ENCODE measurements at places on chromosomes 2 and 18. TPM values are rescaled to one million over a fixed set of nuclear protein-coding genes. Genes with fewer than 3 reads are reported as not detected.

DNA sequence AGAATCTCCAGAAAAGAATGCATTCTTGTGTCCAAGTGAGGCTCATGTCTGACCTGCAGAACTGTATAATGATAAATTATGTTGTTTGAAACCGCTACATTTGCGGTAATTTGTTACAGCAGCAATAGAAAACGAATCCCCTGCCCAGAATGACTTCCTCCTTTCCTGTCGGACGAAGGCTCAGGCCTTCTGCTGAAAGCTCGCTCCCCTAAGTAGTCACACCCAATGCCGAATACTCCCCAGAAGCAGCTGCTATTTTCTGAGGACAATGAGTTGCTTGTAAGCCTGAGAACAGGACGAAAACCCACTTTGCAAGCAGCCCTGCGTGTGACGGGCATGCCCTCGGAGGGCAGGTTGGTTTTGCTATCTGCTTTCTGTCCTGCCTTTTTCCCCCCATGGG is 27.7 kb upstream of the PTPN4 start:
- H3K36me3 ChIP-seq: no peaks in the 10 kb centered on the region
- H3K27ac ChIP-seq: no peak overlapping the region
- no peak for DNase-seq
- no peaks in the 10 kb centered on the region for H3K4me1 ChIP-seq

DNA sequence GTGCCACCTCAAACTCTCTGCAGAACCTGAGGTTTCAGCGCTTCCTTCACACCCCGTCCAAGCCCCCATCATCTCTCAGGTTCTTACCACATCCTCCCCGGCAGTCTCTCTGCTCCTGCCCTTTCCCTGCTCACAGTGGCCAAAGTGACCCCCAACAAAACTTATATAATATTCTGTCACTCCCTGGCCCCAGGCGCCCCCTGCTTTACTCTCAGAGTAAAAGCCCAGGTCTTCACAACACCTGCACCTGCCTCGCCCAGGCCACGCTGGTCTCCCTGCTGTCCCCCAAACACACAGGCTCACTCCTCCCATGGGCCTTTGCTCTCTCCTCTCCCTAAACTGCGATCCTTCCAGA is 6.4 kb downstream of the ITGB1BP1 start:
- DNase-seq: no peak
- peaks cover 2% of the 10 kb centered on the region for H3K4me1 ChIP-seq
- no peak overlapping the region for H3K4me3 ChIP-seq
- no peaks in the 10 kb centered on the region for H3K27me3 ChIP-seq
- no peak overlapping the region for H3K27ac ChIP-seq
- peaks cover 58% of the 10 kb centered on the region for H3K36me3 ChIP-seq

DNA sequence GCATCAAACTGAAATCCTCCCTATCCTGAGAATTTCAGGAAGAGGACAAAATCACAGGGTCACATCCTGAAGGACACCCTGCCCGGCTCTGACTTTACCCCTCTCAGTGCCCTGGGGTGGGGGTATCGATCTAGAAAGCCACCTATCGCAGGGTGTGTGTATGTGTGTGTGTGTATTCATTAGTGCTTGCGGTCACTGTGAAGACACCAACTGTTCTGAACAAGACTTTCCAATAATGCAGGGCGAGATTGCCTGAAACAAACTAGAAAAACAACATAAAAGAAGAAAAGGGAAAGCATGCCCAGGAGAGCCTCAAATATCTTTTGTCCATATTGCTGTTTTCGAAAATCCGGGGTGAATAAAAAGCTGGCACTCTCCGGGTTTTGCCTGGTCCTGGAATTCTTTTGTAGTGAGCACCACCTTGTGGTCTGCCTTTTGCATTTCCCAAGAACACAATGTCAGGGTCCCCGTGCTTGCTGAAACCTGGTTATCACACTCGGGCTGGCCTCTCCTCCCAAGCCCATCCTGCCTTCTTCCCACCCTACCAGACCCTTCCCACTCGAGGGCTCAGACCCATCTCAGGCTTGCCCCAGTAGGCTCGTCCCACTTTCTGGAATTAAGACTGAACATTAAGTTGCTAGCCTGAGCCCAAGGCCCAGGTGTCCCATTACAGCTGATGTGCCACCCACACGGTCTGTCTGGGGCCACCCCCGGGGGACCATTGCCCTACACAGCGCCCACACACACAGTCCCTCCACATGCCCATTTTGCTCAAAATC is 25.0 kb upstream of the COPS8 start:
- no peak overlapping the region for H3K4me3 ChIP-seq
- H3K27me3 ChIP-seq: no peaks in the 10 kb centered on the region
- H3K36me3 ChIP-seq: no peaks in the 10 kb centered on the region
- H3K27ac ChIP-seq: no peak overlapping the region

DNA sequence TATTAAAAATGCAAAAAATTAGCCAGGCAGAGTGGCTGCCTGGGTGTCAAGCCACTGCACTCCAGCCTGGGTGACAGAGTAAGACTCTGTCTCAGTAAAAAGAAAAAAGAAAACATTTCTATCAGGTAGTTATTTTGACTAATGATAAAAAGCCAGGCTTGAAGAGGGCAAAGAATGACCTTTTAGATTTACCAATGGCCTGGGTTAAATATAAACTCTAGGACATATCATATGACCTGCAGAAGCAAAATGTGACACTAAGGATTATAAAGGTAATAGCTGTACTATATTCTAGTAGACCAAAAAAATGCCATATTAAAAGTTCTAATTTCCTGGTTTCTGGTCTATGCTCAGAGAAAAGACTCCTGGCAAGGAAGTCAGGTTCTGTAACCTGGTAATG is 16.1 kb upstream of the STAMBP start:
- H3K4me3 ChIP-seq: no peak overlapping the region
- peaks cover 11% of the 10 kb centered on the region for H3K27me3 ChIP-seq
- no peak for DNase-seq
- no peaks in the 10 kb centered on the region for H3K36me3 ChIP-seq

- H3K27ac ChIP-seq: no peak overlapping the region
- peaks cover 49% of the 10 kb centered on the region for H3K4me1 ChIP-seq
- no peaks in the 10 kb centered on the region for H3K36me3 ChIP-seq
- H3K4me3 ChIP-seq: no peak overlapping the region
- H3K27me3 ChIP-seq: no peaks in the 10 kb centered on the region
- no peak for DNase-seq
Measured at GRCh38 chr2:222864296-222864695, 3.5 kb downstream of the ACSL3 start.

GRCh38 chr2:104836265-104836664 is 17.6 kb upstream of the POU3F3 start:
- H3K4me1 ChIP-seq: no peaks in the 10 kb centered on the region
- no peak overlapping the region for H3K27ac ChIP-seq
- no peak overlapping the region for H3K4me3 ChIP-seq
- H3K27me3 ChIP-seq: no peaks in the 10 kb centered on the region

GRCh38 chr2:172281648-172282570 is 145.5 kb upstream of the ITGA6 start:
- H3K36me3 ChIP-seq: no peaks in the 10 kb centered on the region
- no peak for DNase-seq
- H3K4me3 ChIP-seq: no peak overlapping the region

- no peaks in the 10 kb centered on the region for H3K36me3 ChIP-seq
- no peaks in the 10 kb centered on the region for H3K27me3 ChIP-seq
- H3K4me1 ChIP-seq: peaks cover 10% of the 10 kb centered on the region
- DNase-seq: no peak
Measured at GRCh38 chr2:98078701-98079100, 8.3 kb upstream of the VWA3B start.

GRCh38 chr2:129233166-129233565 is 746.3 kb upstream of the RAB6C start:
- no peak overlapping the region for H3K27ac ChIP-seq
- H3K36me3 ChIP-seq: no peaks in the 10 kb centered on the region
- H3K4me1 ChIP-seq: no peaks in the 10 kb centered on the region
- no peak overlapping the region for H3K4me3 ChIP-seq
- DNase-seq: no peak
- H3K27me3 ChIP-seq: no peaks in the 10 kb centered on the region

DNA sequence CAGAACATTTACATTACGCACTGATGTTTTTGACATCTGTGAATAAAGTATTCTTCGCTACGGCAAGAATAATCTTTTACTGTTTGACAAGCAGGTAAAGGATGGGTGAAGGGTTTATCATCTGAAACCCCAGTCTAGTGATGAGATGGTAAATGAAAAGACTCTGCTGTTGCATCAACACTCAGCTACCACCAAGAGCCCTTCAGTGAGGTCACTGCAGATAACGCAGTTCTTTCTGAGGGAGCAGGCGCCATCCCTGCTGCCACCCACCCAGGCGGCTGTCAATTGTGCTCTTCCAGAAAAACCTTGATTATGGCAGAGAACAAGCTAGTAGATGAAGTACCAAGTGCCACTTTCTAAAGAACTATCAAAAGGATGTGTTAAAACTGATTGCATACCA is 58.7 kb downstream of the ABCG8 start:
- H3K4me1 ChIP-seq: no peaks in the 10 kb centered on the region
- H3K4me3 ChIP-seq: no peak overlapping the region
- no peak overlapping the region for H3K27ac ChIP-seq
- peaks cover 47% of the 10 kb centered on the region for H3K36me3 ChIP-seq

DNA sequence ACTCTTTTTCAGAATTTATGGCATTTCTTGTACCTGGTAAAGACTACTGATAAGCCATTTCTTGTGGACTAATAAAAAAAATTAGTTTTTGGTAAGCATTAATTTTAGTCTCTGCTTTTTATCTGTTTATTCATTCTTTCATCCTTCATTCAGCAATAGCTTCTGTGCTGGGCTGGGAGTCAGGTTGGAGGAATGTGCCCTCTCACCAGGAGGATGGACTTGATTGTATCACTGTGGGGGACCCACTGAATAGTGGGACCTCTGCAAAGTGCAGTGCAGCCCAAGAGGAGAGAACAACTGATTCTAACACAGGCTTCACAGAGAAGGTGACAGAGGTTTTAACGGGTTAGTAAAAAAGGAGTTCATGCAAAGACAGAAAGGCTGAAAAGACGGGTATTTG is 39.1 kb downstream of the CDC42EP3 start:
- DNase-seq: no peak
- no peaks in the 10 kb centered on the region for H3K36me3 ChIP-seq
- no peaks in the 10 kb centered on the region for H3K27me3 ChIP-seq
- no peak overlapping the region for H3K4me3 ChIP-seq

DNA sequence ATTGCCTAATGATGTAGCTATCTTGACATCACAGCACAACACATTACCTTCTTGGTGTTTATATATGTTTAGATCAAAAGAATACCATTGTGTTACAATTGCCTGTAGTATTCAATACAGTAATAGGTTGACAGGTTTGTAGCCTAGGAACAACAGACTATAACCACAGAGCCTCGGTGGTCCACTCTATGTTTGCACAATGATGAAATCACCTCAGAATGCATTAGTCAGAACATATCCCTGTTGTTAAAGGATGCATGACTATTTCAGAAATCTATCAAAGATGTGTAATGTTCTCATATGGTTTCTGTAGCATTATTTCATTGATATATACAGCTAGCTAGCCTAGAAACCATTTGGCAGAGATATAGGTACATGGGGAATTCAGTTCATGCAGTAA is 8.9 kb downstream of the METTL5 start:
- H3K27me3 ChIP-seq: no peaks in the 10 kb centered on the region
- peaks cover 51% of the 10 kb centered on the region for H3K36me3 ChIP-seq
- no peaks in the 10 kb centered on the region for H3K4me1 ChIP-seq
- no peak for DNase-seq

DNA sequence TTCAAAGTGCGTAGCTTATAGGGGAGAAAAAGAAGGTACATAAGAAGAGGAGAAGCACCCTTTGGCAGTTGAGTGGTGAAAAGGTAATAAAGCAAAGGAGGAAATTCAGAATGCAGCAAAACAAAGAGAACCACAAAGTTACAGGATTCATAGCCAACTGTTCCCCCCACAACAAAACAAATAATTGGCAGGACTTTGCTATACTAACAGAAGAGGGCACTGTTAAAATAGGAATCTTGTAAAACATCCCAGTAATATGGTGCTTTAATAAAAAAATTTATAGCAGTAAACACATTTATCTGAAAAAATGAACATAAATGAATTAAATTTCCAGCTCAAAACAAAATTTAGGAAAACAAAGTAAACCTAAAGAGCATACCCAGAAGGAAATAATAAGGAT is 42.3 kb downstream of the R3HDM1 start:
- no peak overlapping the region for H3K27ac ChIP-seq
- peaks cover 20% of the 10 kb centered on the region for H3K36me3 ChIP-seq
- H3K4me3 ChIP-seq: no peak overlapping the region
- no peak for DNase-seq
- H3K4me1 ChIP-seq: no peaks in the 10 kb centered on the region

DNA sequence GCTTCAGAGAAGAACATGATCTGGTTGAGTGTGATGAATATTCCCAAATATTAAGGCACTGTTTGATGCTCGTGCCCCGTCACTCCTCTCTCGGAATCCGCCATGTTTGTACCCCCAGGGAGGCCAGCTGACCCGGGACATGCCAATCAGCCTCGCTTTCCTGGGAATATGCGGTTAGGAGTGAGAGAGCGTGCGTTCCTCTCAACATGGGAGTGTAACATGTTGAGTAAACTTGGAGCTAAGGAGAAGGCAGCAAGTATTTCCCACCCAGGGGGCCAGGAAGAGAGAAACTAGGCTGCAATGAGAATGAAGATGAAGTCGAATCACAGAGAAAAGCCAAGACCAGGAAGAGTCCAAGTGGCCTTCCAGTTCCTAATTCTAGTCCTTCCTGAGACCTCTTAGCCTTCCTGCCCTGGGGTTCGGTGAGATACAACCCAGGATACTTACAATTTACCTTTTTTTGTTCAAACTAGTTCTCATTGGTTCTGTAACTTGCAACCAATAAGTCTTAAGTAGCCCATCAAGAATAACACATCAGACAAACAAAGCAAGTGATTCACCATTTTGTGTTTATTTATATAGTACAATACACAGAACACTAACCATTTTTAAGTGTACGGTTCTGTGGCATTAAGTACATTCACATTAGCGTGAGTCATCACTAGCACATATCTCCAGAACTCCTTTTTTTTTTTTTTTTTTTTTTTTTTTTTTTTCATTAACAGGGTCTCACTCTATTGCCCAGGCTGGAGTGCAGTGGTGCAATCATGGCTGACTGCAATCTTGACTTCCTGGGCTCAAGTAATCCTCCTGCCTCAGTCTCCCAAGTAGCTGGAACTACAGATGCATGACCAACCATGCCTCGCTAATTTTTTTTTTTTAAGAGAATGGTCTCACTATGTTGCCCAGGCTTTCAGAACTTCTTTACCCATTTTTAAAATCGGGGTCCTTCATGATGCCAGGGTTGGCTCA is 36.4 kb upstream of the SLC1A4 start:
- H3K27me3 ChIP-seq: no peaks in the 10 kb centered on the region
- no peaks in the 10 kb centered on the region for H3K4me1 ChIP-seq
- H3K27ac ChIP-seq: no peak overlapping the region
- no peak overlapping the region for H3K4me3 ChIP-seq
- no peaks in the 10 kb centered on the region for H3K36me3 ChIP-seq
- no peak for DNase-seq

DNA sequence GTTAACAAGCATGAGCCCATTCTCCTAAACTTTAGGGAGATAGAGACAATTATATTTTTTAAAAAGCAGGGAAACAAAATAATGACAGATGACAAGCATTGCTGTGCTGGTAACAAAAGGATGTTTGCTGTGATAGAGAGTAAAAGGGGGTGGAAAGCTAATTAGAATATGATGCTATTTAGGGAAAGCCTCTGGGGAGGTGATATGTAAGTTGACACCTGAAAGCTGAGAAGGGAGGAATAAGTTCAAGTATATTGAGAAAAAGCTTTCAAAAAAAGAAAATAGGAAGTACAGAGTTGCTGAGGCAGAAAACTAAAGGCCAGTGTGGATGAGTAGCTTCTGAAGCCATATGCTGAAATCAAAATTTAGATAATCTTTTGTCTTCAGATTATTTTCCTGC is 565.2 kb upstream of the NRXN1 start:
- H3K4me3 ChIP-seq: no peak overlapping the region
- no peak overlapping the region for H3K27ac ChIP-seq
- DNase-seq: no peak

FSHR gene
- total RNA-seq: not detected

SS18 gene
- total RNA-seq: 123 TPM

SLC4A5 gene
- total RNA-seq: 5.8 TPM

C2orf66 gene
- not detected for total RNA-seq

COL6A3 gene
- total RNA-seq: 64.9 TPM

STPG4 gene
- total RNA-seq: 0.20 TPM

All from spleen (tissue), 13 donors.